ENCODE measurements at places on chromosomes 6 and 20. TPM values are rescaled to one million over a fixed set of nuclear protein-coding genes. Genes with fewer than 3 reads are reported as not detected.
A peak's percentile ranks its signal among the peaks of the same experiment; 100 is the strongest.

- peaks cover 15% of the 10 kb centered on the region for H3K27me3 ChIP-seq
- no peak for DNase-seq
- no peaks in the 10 kb centered on the region for H3K36me3 ChIP-seq
These were observed 92.8 kb upstream of the EPB41L1 start for GRCh38 chr20:36061754-36062153.

GRCh38 chr6:115668781-115669180 lies 391.9 kb downstream of the FRK start:
- DNase-seq = no peak
- H3K4me1 ChIP-seq = peaks cover 7% of the 10 kb centered on the region
- H3K4me3 ChIP-seq = no peak overlapping the region
- no peak overlapping the region for H3K27ac ChIP-seq

The CDS2 gene
- 65.5 TPM for total RNA-seq

DNA sequence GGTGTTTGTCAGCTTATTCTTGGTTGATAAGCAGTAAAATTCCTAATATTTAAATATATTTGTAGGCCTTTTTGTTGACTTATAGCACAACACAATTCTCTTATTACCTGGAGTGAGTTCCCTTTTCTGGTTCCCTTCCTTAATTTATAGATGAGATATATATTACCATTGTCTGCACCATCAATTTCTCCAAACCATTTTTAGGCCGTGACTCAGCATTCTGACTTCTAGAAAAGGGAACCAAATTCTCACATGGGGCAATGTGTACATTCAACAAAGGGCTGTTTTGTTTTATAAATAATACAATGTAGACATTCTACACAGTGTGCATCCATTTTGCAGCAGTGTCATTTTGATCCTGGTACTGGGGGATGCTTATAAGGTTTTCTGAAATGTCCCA lies 52.8 kb downstream of the NCOA7 start:
- peaks cover 9% of the 10 kb centered on the region for H3K4me1 ChIP-seq
- H3K27me3 ChIP-seq = no peaks in the 10 kb centered on the region
- H3K27ac ChIP-seq = no peak overlapping the region
- no peak overlapping the region for H3K4me3 ChIP-seq

The HLA-DRA gene
- not detected for total RNA-seq

DNA sequence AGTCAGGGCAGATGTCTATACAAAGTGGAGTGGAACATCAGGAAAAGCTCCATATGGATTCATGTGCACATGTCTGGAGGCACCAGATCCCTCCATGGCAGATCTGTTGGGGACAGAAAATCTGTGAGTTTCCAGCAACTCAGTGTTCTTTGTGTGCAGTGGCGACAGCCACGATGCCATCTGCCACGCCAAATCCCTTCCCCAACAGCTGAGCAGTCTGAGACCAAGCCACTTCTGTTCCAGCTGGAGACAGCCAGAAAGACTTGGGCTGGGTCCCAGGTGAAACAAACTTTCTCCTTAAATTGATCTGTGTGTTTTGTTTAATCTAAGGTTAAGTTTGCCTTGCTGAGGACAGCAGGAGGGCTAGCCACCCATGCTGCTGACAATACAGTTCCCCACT lies 22.9 kb downstream of the FKBP1A start:
- no peak overlapping the region for H3K4me3 ChIP-seq
- no peak for DNase-seq
- no peaks in the 10 kb centered on the region for H3K27me3 ChIP-seq
- H3K27ac ChIP-seq = no peak overlapping the region
- peaks cover 68% of the 10 kb centered on the region for H3K36me3 ChIP-seq

DNA sequence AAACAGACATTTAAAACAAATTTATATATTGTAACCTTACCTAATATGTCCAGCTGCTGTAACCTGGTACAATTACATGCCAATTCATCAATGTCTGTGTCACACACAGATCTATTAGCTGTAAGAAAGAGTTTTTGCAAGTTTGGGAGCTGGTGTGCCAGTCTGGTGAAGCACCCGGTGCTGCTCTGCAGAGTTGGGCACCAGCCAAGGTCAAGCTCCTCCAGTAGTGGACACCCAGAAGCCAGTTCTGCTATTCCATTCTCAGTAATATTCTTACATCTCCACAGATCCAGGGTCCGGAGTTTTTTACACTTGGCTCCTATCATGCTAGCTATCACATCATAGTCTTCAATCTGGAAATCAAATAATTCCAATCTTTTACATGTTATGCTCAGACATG lies 41.0 kb downstream of the POU3F2 start:
- H3K27ac ChIP-seq = no peak overlapping the region
- no peaks in the 10 kb centered on the region for H3K4me1 ChIP-seq
- no peaks in the 10 kb centered on the region for H3K36me3 ChIP-seq
- no peak for DNase-seq
- no peaks in the 10 kb centered on the region for H3K27me3 ChIP-seq
- no peak overlapping the region for H3K4me3 ChIP-seq

The GJA1 gene
- 706 TPM for total RNA-seq

DNA sequence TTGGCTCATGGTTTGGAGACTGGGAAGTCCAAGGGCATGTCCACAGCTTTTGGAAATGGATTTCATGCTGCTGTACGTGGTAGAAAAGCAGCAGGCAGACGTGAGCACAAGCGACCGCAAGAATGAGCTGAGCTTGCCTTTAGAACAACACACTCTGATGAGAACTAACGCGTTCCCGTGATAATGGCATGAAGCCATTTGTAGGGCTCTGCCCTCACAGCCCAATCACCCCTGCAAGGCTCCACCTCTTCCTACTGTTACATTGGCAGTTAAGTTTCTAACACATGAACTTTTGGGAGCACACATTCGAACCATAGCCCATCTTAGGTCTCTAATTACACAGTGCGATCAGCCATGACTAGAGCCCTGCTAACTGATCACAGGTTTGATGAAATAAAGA lies 107.5 kb upstream of the TMEM170B start:
- peaks cover 27% of the 10 kb centered on the region for H3K4me1 ChIP-seq
- H3K27me3 ChIP-seq = no peaks in the 10 kb centered on the region
- H3K27ac ChIP-seq = no peak overlapping the region
- no peak for DNase-seq
- no peaks in the 10 kb centered on the region for H3K36me3 ChIP-seq

DNA sequence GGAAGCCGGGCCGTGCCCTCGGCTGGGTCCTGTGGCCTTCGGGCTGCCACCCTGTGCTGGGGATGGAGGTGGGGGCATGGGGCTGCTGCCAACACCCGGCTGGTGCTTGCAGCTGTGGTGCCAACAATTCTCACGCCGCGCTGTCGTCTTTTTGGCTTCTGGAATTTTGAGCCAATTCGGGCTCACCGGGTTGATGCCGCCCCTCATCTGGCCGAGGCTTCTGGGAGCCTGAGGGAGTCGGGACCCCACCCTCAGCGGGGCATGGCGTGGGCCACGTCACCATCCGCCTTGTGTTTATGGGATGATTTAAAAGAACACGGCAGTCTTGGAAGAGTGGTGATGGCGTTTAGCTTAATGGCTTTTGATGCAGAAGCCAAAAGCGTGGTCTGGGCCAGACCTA lies 8.7 kb upstream of the NPBWR2 start:
- DNase-seq = no peak
- H3K27me3 ChIP-seq = no peaks in the 10 kb centered on the region
- H3K4me1 ChIP-seq = no peaks in the 10 kb centered on the region
- no peaks in the 10 kb centered on the region for H3K36me3 ChIP-seq
- H3K27ac ChIP-seq = no peak overlapping the region

GRCh38 chr6:37105148-37106050 lies 64.6 kb upstream of the PIM1 start:
- no peaks in the 10 kb centered on the region for H3K36me3 ChIP-seq
- no peak overlapping the region for H3K27ac ChIP-seq
- peaks cover 29% of the 10 kb centered on the region for H3K4me1 ChIP-seq
- DNase-seq = peak; percentile 71
- no peaks in the 10 kb centered on the region for H3K27me3 ChIP-seq

The MATN4 gene
- total RNA-seq = 0.35 TPM

DNA sequence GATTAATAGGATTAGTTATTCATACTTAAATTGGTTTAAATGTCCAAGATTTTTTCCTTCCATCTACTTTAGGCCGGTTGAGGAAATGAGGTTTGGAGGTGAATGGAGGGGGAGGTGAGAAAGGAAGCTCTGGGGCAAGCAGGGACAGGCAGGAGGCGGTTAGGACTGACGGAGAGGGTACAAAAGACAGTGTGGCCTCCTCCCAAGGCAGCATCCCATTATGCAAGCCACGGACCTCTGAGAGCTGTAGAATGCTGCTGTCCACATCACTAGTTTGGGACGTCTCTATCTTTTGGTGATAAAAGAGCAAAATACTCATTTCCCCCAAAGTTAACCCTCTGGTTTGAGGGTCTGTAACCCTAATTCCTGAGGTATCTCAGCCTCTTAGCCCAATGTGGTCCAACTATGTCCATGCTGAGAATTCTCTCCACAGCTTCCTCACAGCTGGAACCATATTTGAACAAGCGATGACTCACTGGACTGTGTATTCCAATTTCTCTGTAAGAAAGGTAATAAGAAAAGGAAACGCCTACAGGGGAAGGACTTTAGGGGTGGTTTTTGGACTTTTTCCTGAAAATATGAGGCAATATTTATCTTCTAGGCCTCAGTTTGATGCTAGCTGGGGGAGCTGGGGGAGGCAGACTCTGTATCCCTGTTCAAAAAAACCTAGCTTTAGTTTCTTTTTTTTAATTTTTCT lies 172.2 kb downstream of the TFAP2B start:
- H3K27ac ChIP-seq = no peak overlapping the region
- no peak for DNase-seq
- no peaks in the 10 kb centered on the region for H3K27me3 ChIP-seq
- H3K4me1 ChIP-seq = no peaks in the 10 kb centered on the region
- H3K4me3 ChIP-seq = no peak overlapping the region
- H3K36me3 ChIP-seq = no peaks in the 10 kb centered on the region

DNA sequence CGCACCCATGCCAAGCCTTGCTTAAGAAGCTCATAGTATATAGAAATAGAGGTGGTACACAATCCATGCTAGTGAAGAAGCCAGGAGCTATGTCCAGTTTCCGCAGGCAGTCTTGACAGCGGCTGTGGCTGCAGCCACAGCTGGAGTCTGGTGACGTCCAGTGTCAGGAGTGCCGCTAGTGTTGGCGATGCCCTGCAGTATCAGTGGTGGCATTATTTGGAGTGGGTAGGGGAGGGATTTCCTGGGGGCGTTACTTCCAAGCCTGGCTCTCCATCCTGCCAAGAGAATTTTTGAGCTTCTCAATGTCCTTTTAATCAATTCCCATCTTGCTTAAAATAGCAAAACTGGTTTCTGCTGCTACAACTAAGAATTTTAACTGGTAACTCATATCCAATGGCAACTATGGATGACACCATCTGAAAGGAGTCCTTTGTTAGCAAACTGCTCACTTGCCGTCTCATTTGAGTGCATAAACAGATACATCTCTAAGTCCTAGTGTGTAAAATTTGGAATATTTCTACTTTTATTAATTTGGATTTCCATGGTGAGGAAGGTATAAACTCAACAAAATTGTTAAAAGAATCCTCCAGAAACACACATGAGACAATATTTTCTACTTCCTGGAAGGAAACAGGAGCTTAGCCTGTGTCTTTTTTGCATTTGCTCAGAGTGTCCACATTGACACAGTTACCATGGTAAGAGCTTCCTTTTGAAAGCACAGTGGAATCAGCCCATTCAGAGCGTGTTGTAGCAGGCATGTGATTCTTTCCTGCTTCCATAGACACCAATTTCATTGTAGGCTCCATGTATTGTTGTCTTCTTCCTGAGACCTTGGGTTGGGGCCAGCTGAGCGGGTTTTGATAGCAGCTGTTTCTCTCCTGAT lies 44.6 kb upstream of the PXDC1 start:
- no peak for DNase-seq
- H3K4me1 ChIP-seq = peaks cover 11% of the 10 kb centered on the region

- H3K4me1 ChIP-seq = no peaks in the 10 kb centered on the region
- no peaks in the 10 kb centered on the region for H3K27me3 ChIP-seq
- DNase-seq = no peak
- H3K36me3 ChIP-seq = no peaks in the 10 kb centered on the region
- no peak overlapping the region for H3K4me3 ChIP-seq
- H3K27ac ChIP-seq = no peak overlapping the region
These were observed 417.4 kb upstream of the SOX4 start for GRCh38 chr6:21176197-21176596.

- no peak for DNase-seq
These were observed 7.9 kb upstream of the EEF1E1 start for GRCh38 chr6:8110117-8110721.

DNA sequence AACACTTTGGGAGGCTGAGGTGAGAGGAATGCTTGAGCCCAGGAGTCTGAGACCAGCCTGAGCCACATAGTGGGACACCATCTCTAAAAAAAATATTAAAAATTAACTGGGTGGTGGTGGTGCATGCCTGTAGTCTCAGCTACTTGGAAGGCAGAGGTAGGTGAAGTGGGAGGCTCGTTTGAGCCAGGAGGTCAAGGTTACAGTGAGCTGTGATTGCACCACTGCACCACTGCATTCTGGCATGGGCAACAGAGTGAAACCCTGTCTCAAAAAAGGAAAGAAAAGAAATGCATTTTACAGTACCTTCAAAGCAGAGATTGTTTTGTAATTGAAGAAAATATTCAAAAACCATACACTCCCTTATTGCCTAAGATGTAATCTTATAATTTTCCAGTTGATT lies 6.5 kb downstream of the OCSTAMP start:
- H3K27me3 ChIP-seq = no peaks in the 10 kb centered on the region
- DNase-seq = no peak
- no peak overlapping the region for H3K4me3 ChIP-seq
- H3K36me3 ChIP-seq = no peaks in the 10 kb centered on the region

- H3K4me1 ChIP-seq = no peaks in the 10 kb centered on the region
- no peak for DNase-seq
- H3K4me3 ChIP-seq = no peak overlapping the region
- no peaks in the 10 kb centered on the region for H3K27me3 ChIP-seq
- no peak overlapping the region for H3K27ac ChIP-seq
These were observed 88.9 kb upstream of the SNAP25 start for GRCh38 chr20:10129749-10130148.

The HS3ST5 gene
- 2.0 TPM for total RNA-seq

The USP49 gene
- total RNA-seq = 15.7 TPM

DNA sequence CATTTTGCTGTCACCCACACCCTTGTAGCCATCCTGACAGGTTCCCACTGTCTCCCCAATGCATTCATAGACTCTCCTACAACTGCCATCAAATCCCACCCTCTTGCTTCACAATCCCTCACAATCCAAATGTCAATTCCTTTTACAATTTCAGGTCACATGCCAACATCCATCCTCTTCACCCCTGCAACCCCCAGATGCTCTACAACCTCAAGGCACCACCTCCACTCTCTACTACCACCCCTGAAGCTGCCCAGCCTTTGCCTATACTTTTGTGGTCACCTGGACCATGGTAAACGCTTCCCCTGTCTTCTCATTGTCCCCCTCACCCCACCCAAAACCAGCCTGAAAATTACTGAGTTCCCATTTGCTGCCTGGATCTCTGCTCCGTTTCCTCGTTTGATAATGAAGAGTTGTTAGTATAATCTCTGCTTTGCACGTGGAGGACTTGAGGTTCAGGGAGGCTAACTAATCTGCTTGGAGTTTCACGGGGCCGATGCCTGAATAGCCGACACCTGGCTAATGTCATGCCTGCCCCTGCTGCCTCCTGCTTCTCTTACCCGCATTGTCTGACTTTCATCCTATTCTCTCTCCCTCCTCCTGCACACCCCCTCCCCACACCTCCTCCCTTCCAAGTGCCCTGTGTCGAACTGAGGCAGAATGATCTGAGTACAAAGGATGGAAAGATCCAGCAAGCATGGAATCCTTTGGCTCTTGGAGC lies 82.4 kb upstream of the TOX2 start:
- H3K27ac ChIP-seq = no peak overlapping the region
- no peaks in the 10 kb centered on the region for H3K36me3 ChIP-seq
- H3K4me3 ChIP-seq = no peak overlapping the region
- H3K27me3 ChIP-seq = no peaks in the 10 kb centered on the region
- no peaks in the 10 kb centered on the region for H3K4me1 ChIP-seq
